ENCODE measurements at places on chromosomes 4 and X.

GRCh38 chrX:26352891-26353430 lies 137.0 kb downstream of the MAGEB5 start:
- H3K36me3 ChIP-seq = no peaks in the 10 kb centered on the region
- H3K27ac ChIP-seq = no peak overlapping the region
- H3K4me3 ChIP-seq = no peak overlapping the region
- no peak for DNase-seq

GRCh38 chr4:86497131-86497530 lies 97.0 kb upstream of the PTPN13 start:
- H3K27me3 ChIP-seq = no peaks in the 10 kb centered on the region
- no peak overlapping the region for H3K4me3 ChIP-seq
- no peaks in the 10 kb centered on the region for H3K36me3 ChIP-seq
- no peak for DNase-seq
- no peaks in the 10 kb centered on the region for H3K4me1 ChIP-seq

GRCh38 chr4:46503739-46504138 lies 113.8 kb upstream of the GABRA2 start:
- no peak for DNase-seq
- H3K4me3 ChIP-seq = no peak overlapping the region
- H3K27me3 ChIP-seq = no peaks in the 10 kb centered on the region
- H3K27ac ChIP-seq = no peak overlapping the region

DNA sequence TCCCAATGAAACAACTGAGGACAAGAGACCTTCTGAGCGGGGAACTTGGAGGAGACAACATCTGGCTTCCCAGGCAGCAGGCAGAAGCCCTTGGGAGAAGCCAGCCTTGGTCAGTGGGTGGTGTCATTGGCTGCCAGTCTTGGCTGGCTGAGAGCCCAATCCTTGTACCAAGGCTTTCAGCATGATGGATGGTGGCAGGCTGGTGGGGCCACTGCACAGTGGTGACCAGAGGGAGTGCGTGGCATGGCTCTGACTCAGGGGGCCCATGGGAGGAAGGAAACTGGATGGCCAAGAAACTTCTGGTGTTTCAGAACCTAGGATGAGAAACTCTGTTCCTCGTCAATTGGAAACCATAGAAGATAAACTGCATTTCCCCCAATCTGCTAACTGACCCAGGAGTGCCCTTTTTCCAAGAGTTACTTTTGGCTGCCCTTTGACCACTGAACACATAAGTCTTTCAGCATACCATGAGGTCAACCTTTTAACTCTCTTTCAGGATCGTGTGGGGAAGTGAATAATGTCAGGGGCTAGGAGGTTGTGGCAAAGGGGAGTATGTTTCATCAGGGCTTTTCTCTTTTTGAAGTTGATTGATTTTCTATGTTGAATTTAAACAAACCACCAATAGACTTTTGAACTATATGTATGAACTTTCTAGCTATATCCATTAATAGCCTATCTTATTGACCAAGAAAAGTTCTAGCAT lies 60.9 kb downstream of the SOWAHB start:
- no peak for DNase-seq
- H3K36me3 ChIP-seq = no peaks in the 10 kb centered on the region
- no peak overlapping the region for H3K27ac ChIP-seq
- no peak overlapping the region for H3K4me3 ChIP-seq

- no peak overlapping the region for H3K4me3 ChIP-seq
- H3K4me1 ChIP-seq = no peaks in the 10 kb centered on the region
- no peaks in the 10 kb centered on the region for H3K27me3 ChIP-seq
These were observed 67.0 kb downstream of the TRMT44 start for GRCh38 chr4:8507624-8508023.

- H3K4me3 ChIP-seq = no peak overlapping the region
- H3K4me1 ChIP-seq = no peaks in the 10 kb centered on the region
- no peak overlapping the region for H3K27ac ChIP-seq
- no peaks in the 10 kb centered on the region for H3K27me3 ChIP-seq
These were observed 545.3 kb upstream of the FAT1 start for GRCh38 chr4:187268940-187269339.

DNA sequence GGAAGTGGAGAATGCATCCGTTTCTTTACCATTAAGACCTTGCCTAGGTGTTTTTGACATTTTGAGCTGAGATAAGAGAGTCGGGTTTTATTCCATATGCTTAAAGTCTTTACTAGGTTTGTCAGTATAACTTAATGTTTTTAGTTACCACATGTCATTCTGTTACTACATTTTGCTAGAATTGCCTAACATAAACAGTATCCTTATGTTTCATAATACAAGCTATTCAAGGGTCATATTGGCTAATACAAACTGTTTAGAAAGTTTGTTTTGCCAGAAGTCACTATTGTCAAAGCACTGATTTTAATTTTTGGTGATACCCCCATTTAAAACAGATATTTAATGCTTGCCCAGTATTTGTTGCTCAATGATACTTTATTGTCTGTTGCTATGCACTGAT lies 427.7 kb upstream of the MAGEB2 start:
- H3K27me3 ChIP-seq = no peaks in the 10 kb centered on the region
- H3K4me3 ChIP-seq = no peak overlapping the region
- H3K4me1 ChIP-seq = no peaks in the 10 kb centered on the region
- DNase-seq = no peak

GRCh38 chr4:128468123-128468989 lies 180.7 kb upstream of the PGRMC2 start:
- no peak for DNase-seq
- H3K4me3 ChIP-seq = no peak overlapping the region
- H3K27ac ChIP-seq = no peak overlapping the region
- H3K4me1 ChIP-seq = no peaks in the 10 kb centered on the region

- H3K4me1 ChIP-seq = no peaks in the 10 kb centered on the region
- no peaks in the 10 kb centered on the region for H3K27me3 ChIP-seq
- no peaks in the 10 kb centered on the region for H3K36me3 ChIP-seq
- H3K27ac ChIP-seq = no peak overlapping the region
- no peak for DNase-seq
- H3K4me3 ChIP-seq = no peak overlapping the region
These were observed 687.1 kb upstream of the MAGEB2 start for GRCh38 chrX:29528281-29528680.

- H3K27ac ChIP-seq = no peak overlapping the region
- H3K27me3 ChIP-seq = no peaks in the 10 kb centered on the region
- H3K4me1 ChIP-seq = no peaks in the 10 kb centered on the region
- H3K36me3 ChIP-seq = no peaks in the 10 kb centered on the region
- no peak overlapping the region for H3K4me3 ChIP-seq
These were observed 353.0 kb downstream of the FBXO8 start for GRCh38 chr4:173930329-173930967.

GRCh38 chr4:18840481-18840880 lies 818.9 kb upstream of the LCORL start:
- no peaks in the 10 kb centered on the region for H3K4me1 ChIP-seq
- no peak overlapping the region for H3K4me3 ChIP-seq
- no peak for DNase-seq
- no peak overlapping the region for H3K27ac ChIP-seq

DNA sequence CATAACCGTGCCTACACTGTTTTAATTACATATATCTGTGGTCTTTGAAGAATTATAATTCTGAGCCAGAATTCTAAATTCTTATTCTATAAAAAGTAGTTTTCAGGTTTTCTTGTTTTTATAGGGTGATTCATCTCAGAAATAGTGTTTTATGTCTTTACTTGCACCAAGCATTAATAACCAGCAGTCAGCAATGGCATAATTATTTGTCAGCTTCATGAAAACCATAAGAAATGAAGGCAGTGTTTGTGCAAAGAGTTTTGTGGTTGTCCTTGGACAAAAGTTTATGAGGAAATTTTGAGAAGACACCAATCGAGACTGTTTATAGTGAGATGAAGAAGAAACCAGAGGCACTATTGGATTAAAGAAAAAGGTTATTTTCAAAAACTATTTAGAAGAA lies 37.2 kb downstream of the EDNRA start:
- H3K27me3 ChIP-seq = no peaks in the 10 kb centered on the region
- no peaks in the 10 kb centered on the region for H3K36me3 ChIP-seq
- no peaks in the 10 kb centered on the region for H3K4me1 ChIP-seq
- no peak for DNase-seq

DNA sequence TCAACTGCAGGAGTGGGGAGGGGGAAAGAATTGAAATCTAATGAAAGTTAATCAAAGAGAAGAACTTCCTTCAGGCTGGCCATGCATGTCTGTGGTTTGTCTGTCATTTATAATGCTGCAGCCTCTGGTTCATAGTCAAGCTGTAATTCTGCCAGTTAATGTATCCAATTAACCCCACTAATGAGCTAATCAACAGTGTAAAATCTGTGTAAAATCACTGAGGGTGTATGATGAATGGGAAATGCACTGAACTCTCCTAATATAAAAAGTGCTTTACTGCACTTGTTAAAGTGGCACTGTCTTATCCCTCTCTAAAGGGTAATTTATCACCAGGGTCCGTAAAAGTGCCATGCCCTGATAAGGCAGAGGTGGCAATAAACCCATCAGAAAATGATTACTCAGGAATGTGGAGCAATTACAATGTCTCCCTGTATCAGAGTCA lies 798.1 kb downstream of the PDHA2 start:
- H3K4me3 ChIP-seq = no peak overlapping the region
- no peaks in the 10 kb centered on the region for H3K4me1 ChIP-seq
- DNase-seq = no peak
- H3K27me3 ChIP-seq = no peaks in the 10 kb centered on the region

Measured in naive thymus-derived CD4-positive, alpha-beta T cell (primary cell).